Endothelial cell (in vitro differentiated cells): ENCODE measurements at places on chromosomes 7 and 10.

DNA sequence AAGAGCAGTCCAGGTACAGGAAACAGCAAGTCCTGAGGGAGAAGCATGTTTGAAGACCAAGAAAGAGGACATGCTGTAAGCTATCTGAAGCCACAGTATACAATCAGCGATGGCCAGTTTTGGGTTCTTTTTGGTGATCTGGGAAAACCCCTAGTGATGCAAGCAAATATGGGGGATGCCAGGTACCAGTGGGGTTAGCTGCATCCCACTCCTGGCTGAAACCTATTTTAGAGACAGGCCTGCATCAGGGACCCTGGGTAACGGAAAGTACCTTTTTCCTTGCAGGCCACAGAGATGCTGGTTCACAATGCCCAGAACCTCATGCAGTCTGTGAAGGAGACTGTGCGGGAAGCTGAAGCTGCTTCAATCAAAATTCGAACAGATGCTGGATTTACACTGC is 32.9 kb downstream of the AP3M1 start:
- no peak for DNase-seq

DNA sequence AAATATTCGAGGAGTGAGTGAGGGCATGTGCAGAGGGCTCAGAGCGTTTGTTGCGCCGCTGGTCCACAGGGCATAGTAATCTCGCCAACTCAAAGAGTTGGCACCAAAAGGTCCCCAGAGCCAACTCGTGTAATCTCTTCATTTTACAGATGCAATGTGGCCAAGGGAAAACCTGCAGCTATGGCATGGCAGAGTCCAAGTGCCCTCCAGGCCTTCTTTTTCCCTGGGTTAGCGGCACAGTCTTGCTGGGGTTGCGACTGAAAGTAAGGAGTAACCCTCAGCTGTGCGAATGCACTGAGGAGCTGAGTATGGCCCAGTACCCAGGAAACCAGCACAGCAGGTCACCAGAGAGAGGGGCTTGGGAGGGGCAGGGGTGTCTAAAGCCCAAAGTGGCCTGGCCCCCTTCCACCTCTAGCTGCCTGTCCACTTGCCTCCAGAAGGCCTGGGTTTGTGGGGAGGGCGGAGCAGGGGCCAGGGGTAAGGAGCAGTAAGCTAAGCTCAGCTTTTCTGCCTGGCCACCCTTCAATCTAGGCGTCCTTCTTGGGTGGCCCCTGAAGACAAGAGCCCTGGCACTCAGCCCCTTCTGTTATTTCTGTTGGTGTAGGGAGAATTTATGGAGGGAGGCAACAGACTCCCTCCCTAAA is 3.3 kb upstream of the GAD2 start:
- DNase-seq, result no peak

DNA sequence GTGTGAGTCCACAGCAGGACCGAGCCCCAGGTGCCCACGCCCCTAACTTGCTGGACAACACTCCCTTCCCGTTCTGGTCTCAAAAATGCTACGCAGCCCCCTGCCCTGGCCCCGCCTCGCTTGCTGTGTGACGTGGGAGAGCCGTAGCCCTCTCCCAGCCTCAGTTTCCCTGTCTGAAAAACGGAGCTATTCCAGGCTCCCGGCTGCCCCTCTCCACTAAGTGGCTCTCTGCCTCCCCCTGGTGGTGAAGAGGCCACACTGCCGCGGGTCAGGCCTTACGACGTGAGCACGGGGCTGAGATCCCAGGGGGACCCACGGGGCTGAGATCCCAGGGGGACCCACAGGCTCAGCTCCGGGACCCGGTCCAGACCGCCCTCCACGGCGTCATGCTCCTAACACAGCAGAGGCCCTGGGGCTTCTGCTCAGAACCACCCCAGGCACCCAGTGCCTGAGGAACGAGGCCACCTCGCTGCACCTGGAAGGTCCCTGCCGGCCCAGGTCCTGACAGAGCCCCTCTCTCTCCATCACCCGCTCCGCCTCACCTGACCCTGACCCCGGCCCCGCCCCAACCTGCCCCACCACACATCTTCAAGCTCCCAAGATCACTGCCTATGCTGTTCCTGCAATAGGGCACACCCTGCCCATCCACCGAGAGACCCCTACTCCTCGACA is 26.7 kb downstream of the MICALL2 start:
- peak; percentile 89 for DNase-seq

DNA sequence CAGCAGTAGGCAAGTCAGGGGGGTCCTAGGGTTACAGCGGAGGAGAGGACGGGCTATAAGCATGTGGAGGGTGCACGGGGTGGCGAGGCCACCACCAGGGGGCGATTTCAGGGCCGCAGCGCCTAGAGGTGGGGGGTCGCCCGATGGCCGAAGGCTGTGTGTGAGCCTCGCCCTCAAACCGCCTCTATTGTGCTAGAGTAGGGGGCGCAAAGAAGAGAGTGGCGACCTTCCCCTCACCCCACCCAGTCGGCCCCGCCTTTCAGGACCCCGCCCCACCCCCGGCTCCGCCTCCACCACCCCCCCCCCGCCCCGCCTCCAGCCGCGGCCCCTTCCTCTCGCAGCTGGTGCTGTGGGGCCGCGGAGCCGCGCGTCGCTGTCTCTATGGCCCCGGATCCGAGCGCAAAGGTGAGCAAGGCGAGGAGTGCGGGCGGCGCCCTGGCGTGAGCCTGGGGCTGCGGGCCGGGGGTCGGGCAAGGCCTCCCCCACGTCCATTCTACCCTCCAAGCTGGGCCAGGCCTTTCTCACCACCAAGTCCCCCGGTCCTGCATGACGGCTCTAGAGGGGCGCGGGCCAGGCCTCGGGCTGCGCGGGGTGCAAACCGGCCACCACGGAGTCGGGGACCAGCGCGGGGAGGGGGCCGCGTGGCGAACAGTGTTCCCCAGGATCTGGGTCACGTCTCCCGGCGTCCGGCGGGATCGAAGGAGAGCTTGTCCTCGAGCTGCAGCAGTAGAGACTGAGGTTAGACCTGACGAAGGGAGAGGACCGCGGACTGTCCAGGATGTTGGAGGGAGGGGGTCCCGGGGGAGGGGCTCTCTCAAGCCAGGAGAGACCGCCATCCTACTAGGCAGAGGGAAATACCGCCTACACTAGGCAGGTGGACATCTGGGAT is at the start of gene SEMA4G:
TSS of gene SEMA4G (plus strand) at position 318 of the 889 bp plus-strand sequence. CDS start 3,409 bp downstream, outside the sequence.
- DNase-seq, result peak; percentile 69

GRCh38 chr7:155119801-155120382 is 49.8 kb downstream of the HTR5A start:
- no peak for DNase-seq

GRCh38 chr10:132671228-132672154 is 114.5 kb downstream of the NKX6-2 start:
- DNase-seq, result no peak

DNA sequence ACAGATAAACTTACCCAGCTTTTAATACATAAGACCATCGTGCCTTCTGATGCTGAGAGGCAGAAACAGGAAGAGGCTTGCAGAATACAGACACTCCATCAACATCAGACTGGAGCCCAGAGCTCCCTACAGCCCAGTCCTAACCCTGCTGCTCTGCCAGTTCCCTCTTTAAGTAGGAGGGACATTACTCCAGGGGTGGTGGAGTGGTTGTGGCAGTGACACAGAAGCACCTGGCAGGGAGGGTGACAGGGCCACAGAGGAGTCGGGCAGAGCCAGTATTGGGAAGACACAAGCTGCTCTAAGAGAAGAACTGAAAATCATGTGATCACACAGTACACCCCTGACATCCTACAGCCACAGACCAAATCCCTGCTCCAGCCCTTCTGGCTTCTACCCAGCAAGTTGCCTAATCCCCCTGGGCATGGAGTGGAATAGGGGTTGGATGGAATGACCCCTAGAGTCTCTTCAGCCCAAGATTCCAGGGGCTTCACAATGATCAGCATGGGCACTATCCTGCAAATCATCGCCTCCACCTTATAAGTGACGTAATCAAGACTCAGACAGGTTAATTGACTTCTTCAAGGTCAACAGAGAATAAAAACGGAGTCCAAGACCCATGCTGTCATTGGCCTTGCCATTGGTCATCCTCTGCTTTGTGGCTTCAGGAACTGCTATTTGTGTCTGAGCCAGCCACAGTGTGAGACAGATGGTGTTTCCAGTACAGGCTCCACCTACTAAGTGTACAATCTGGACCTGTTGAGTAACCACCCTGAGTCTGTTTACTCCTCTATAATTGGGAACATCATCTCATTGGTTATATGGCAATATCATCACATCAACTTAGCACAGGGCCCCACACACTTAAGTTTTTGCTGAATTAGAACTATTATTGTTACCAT is 61.1 kb upstream of the ZMIZ1 start:
- DNase-seq, result no peak

- DNase-seq, result no peak
Measured at GRCh38 chr7:34208878-34209621, 303.7 kb downstream of the BMPER start.

DNA sequence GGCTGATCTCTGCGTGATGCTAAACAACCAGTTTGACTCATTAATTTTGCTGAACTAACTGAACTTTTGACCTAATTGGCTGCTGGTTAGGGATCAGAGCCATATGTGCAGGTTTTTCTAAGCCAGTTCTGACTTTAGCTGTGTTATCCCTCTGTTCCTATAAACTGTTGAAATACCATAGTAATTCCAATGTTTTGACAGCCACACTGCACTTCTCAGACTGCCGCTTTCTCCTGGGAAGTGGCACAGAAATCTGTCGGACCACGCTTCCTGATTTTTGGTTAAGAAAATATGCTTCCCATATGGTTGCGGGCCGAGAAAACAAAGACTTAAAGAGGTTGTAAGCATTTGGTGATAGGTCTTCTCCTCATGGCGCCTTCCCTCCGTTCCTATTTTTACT is 42.3 kb downstream of the TBXAS1 start:
- DNase-seq, result no peak
